Hematopoietic multipotent progenitor cell (in vitro differentiated cells): ENCODE measurements at places on chromosomes 5 and 9. TPM values are rescaled to one million over a fixed set of nuclear protein-coding genes. Genes with fewer than 3 reads are reported as not detected.
A peak's percentile ranks its signal among the peaks of the same experiment; 100 is the strongest.

- no peak for DNase-seq
These were observed 85.5 kb upstream of the MARCHF11 start for GRCh38 chr5:16265141-16265540.

DNA sequence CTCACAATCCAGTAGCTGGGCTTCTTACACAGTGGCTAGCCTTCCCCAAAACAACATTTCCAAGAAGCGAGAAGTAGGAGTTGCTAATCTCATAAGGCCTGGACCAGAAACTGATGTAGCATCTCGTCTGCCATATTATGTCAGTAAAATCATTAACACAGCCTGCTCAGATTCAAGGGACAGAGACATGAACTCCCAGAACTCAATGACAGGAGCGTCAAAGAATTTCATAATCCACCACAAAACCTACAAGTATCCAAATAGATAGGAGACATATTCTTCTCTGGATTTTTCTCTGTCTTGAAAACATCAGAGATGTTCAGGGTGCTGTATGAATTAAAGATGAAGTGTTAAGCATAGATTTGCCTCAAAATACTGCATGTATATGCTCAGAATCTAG lies 457.6 kb upstream of the ACTBL2 start:
- no peak for DNase-seq

DNA sequence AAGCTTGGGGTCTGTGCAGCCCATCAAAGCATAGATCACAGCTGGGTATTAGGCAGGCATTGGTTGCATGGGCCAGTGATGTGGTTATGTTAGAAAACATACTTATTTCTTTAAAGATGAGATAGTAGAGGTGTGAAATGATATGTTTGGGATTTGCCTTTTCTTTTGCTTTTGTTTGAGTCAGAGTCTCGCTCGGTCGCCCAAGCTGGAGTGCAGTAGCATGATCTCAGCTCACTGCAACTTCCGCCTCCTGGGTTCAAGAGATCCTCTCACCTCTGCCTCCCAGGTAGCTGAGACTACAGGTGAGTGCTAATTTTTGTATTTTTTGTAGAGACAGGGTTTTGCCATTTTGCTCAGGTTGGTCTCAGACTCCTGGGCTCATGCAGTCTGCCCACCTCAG lies 84.8 kb downstream of the PDE6A start:
- no peak for DNase-seq

DNA sequence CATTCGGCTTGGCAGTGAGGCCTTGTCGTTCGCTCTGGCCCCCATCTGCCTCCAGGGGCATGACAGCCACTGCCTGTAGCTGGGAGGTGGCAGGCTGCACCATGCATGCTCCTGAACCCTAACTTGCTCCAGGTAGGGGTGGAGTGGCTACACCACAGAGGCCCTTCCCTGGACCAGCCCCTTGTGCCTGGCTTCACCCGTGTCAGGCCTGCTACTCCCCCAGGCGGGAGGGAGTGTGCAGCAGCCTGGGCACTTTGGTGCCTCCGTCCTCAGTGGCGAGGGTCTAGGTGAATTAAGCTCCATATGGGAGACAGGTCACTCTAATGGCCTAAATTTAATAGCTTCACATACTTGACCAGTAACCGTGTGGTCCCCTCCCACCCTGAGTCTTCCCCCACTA lies 59.4 kb upstream of the LMX1B start:
- no peak for DNase-seq

GRCh38 chr9:16809912-16810610 lies 60.4 kb downstream of the BNC2 start:
- no peak for DNase-seq

Gene SLCO6A1
- not detected for total RNA-seq

Gene OR1J2
- 0.27 TPM for total RNA-seq

GRCh38 chr5:110475529-110475928 lies 250.9 kb downstream of the TMEM232 start:
- DNase-seq, result no peak

- no peak for DNase-seq
These were observed 601.1 kb downstream of the IRX1 start for GRCh38 chr5:4196744-4197143.

DNA sequence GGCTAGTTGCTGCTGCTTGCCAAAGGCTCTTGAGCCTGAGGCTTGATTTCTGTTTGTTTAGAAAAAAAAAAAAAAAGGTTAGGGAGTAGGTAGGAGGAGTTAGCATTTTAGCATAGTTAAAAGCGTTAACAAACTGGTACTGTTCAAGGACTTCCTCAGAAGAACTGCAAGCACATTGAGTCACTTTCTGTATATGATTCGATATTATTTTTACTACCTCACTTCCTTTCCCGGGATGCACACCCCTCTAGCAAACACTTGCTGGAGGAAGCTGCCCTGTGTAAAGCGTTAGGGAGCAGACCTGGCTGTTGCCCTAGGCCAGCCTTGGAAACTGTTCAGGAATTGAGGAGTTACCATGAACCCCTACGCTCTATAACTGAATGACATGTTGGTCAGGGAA lies 15.7 kb upstream of the CEP120 start:
- DNase-seq, result no peak

- DNase-seq, result no peak
These were observed 2.1 kb upstream of the TPM2 start for GRCh38 chr9:35691757-35692301.

GRCh38 chr9:120837921-120838320 lies 4.8 kb downstream of the PSMD5 start:
- DNase-seq, result no peak

DNA sequence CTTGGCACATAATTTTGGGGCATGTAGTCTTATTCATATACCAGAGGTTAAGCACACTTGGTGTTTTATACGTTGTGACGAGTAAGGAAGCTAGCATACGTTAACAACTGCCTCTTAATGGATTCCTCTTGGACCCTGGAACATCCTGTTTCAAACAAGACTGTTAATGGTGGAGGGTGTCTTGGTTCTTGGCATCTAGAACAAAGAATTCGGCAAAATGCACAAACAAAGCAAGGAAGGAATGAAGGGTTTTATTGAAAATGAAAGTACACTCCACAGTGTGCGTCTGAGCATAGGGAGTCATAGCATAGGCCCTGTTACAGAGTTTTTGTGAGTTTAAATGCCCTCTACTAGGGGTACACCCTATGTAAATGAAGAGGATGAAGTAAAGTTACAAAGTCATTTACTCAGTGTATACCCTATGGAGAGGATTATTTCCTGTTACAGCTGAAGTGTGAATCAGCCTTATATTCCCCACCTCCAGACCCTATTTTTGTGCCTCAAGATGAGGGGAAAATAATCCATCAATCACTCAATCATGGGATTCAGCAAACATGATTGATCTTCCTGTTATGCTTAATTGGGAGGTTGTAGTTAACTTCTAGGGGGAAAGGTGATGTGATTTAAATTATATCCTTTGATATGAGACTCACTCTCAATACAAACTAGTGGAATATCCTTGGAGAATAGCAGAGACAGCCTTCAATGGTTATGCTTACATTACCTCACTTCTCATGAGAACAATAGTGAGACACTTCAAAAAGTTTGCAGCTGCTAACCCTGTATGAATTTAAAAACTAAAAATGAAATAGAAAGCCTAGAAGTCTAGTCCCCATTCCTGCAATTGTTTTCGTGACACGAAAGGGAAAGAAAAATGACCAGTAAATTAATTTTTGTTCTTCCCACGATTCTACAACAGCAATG lies 84.9 kb upstream of the MYO10 start:
- DNase-seq, result no peak

DNA sequence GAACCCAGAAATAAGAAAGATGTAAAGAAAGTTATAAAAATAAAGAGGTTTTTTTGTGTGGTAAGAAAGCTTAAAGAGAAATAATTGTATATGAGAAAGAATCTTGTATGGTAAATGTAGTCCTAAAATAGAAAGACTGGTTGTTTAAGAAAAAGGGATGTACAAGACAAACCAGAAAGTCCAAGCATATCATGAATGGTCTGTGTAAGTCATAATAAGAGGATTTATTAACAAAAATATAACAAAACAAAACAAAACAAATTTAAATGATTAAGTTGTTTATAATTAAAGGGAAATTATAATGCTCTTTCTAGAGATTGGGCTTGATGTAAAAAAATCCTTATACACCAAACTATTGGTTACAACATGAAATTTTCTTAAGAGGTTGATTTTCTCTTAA lies 590.4 kb upstream of the PTGER4 start:
- DNase-seq, result no peak

Gene ST8SIA4
- total RNA-seq, result 8.9 TPM

Gene GGTA1
- 4.8 TPM for total RNA-seq

DNA sequence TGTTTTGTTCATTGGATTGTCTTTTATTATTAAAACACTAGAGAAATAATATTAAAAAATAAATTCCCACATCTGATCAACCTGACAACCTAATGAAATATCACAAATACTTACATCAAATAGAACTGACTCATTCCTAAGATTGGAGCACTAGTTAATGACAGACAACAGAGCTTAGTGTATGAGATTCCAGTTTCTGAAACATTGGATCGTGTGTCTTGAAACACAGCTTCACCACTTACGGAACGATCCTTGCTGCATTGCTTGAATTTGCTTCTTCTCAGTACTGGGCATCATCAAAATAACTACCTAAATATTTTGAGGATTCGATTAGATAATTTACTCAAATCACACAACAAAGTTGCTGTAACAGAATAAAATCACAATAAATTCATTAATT lies 667.2 kb upstream of the CDH18 start:
- DNase-seq, result no peak

Gene INSL6
- not detected for total RNA-seq

GRCh38 chr5:31855134-31856040 lies 216.5 kb downstream of the PDZD2 start:
- DNase-seq, result no peak

Gene KIF24
- total RNA-seq, result 2.2 TPM

Gene PRPF4
- 20.5 TPM for total RNA-seq

Gene NAIP
- 9.7 TPM for total RNA-seq

Gene GAS1
- 0.27 TPM for total RNA-seq

- DNase-seq, result no peak
These were observed 6.0 kb upstream of the CCNJL start for GRCh38 chr5:160318409-160318808.

Gene RLN1
- 0.54 TPM for total RNA-seq

DNA sequence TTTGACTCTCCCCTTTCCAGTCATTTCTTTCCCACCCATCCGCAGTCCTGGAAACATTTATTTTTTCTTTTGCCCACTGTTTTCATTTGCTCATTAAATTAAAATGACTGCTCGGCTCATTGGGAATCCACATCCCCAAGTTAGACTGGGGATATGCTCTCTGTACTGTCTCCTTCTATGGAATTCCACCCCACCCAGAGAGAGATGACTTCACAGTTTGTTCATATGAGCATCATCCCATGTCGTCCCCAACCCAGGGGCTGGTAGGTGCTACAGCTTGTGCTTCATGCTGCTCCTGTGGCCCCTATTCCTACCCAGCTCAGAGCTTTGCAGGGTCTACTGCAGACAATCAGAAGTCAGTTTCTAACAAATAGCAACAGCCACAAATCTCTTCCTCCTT lies 16.5 kb upstream of the RARS1 start:
- no peak for DNase-seq

GRCh38 chr9:35426627-35427026 lies 63.3 kb upstream of the RUSC2 start:
- DNase-seq, result no peak

GRCh38 chr9:112112941-112113681 lies 62.0 kb downstream of the SUSD1 start:
- no peak for DNase-seq

Gene ADCY2
- 0.27 TPM for total RNA-seq

DNA sequence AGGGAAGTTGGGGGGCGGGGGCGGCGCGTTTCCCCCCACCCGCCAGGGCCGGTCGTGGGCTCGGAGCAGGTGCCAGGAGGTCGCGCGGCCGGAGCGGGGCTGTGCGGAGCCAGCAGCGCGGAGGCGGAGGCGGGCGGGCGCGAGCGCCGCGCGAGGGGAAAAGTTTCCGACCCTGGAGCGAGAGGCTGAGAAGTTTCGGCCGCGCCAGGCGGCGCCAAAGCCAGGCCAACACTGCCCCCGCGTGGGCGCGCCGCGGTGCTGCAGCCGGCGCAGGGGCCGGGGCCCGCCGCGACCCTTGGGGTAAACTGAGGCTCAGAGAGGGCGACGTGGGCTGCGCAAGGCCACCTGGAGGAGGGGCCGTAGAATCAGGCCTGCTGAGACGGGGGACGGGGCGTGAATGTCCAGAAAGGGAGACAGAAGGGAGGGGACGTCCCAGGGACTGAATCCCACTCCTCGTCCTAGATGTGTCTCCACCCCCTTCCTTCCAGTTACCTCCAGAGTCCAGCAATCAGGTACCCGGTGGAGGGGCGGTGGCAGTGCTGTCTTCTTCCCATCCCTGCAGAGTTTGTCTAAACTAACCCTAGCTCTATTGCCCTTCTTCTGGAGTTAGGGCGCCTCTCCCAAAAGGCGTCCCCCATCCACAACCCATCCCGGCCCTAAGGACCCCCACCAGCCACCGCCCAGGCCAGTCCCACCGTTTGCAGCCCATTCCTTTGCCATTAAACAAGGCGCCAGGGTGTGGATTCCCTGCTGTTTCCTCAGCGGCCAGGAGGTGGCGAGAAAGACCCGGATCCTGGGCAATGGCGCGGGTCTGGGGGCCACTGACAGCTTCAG lies 10.2 kb downstream of the C9orf50 start:
- DNase-seq, result peak; percentile 65
